Activated T-helper 1 cell treated with anti-CD3 and anti-CD28 coated beads, Interleukin-2, amount 50 U/mL, for 16 hours (primary cell): ENCODE measurements at places on chromosomes 4 and X.

DNA sequence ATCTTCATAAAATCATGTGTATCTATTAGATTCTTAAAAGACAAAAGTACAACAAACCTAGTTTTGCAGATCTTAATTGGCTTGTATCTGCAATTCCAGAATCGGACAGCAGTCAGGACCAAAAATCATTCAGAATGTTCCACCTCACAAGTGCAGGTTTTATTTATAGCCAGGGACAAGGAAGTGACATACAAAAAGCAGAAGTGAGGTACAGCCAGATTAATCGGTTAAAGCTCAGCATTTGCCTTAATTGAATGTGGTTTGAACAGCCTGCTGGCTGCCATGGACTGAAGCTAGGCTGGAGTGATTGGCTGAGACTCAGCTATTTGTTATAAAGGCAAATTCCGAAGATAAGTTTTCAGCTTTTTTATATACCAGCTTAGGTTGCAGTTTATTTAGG is 932.6 kb downstream of the C4orf33 start:
- DNase-seq: no peak

GRCh38 chr4:126794363-126794762 is 838.4 kb upstream of the INTU start:
- no peak for DNase-seq

DNA sequence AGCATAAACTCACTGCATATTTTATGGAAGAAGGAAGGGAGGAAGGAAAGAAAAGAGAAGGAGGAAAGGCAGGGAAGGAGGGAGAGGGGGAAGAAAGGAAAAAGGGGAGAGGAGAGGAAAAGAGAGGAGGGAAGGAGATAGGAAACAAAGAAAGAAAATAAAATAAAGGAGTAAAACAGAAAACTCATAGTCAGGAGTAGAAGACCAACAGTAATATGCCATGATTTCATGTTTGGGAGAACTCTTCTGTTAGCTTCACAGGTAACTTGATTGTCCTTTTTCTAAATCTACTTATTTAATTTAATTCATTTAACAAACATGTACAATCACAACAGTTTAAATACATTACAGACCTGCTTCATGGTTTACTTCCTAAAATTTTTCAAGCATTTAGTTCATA is 46.8 kb upstream of the SGMS2 start:
- DNase-seq: no peak

DNA sequence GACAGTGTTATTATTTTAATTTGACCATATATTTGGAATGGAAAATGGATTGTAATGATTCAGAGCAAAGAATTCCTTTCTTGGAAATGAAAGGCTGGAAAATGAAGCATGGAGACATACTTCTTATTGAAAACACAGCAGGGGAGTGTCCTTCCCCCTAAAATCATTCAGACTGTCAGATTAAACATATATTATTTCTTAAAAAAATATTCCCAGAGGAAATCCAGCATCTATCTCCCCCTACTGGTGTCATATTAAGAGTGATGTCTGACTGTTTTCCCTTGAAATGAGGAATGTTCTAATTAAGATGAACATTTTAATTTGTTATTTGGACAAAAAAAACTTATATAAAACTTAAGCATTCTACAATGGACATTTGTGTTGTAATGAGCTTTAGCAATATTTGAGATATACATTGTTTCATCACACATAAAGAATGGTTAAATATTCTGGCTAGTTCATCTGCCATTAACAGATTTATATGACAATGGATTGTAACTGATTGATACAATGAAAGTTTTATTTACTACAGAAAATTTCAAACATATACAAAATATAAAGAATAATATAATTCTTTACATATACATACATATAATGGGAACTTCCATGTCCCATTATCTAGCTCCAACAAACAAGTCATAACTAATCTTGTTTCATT is 264.6 kb downstream of the SPRY1 start:
- DNase-seq: no peak

- no peak for DNase-seq
These were observed 128.3 kb upstream of the ARMCX2 start for GRCh38 chrX:101787934-101788333.

GRCh38 chrX:55008571-55009358 is 8.6 kb downstream of the APEX2 start:
- DNase-seq: no peak
